ENCODE measurements at places on chromosomes 1 and 21. TPM values are rescaled to one million over a fixed set of nuclear protein-coding genes. Genes with fewer than 3 reads are reported as not detected.

The KDF1 gene
- total RNA-seq: not detected

The LEFTY1 gene
- total RNA-seq: 0.19 TPM

DNA sequence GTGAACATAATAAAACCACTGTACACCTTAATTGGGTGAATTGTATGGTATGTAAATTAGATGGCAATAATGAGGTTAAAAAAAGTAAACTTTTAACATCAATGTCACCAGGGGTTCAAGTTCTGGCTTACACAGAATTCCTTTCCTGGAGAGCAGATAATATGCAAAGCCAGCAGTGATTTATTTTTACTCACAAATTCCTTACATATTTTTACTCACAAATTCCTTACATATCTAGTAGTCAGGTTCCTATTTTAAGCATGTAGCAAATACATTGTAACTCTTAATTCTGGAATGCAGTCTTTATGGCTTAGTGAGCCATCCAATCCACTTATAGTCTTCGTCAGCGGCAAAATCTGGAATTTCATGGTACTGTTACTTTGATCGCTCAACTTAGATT, 1.3 kb upstream of the UBE4B start:
- H3K4me3 ChIP-seq: no peak overlapping the region
- no peaks in the 10 kb centered on the region for H3K27me3 ChIP-seq
- no peak for DNase-seq
- peaks cover 2% of the 10 kb centered on the region for H3K36me3 ChIP-seq

DNA sequence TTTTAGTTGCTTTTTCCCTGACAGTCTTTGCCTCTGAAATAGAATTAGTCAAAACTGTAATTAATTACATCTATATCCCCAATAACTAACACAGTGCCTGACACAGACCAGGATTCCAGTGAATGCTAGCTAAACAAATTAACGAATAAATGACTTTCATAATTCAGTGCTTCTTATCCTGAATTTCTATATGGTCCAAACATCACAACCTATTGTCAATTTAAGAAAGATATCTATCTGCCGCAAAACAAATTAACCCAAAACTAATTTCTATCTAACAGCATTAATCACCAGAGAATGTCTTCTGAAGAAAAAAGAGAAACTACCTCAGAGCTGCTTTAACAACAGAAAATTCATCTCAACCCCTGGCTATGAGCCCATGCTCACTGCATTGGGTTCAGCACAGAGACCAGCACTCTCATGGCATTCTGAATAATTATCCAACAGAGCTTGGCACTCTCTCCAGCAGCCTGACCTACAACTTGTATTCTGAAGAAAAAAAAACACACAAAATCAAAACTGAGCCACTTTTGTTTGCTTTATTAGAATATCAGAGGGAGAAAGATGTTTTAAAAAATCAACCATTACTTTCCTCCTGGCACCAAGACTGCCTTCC, 547.3 kb upstream of the BEND5 start:
- no peaks in the 10 kb centered on the region for H3K4me1 ChIP-seq
- H3K27ac ChIP-seq: no peak overlapping the region
- DNase-seq: no peak

Measured in activated CD4-positive, alpha-beta memory T cell treated with anti-CD3 and anti-CD28 coated beads for 36 hours (primary cell).